NCI-H1092 treated with DMSO at 0.1 percent for 48 hours (cell line): ENCODE measurements at places on chromosomes 5 and 9.

- no peak for DNase-seq
Observed at GRCh38 chr9:13264788-13265187, 14.7 kb downstream of the MPDZ start.

GRCh38 chr5:170283296-170283695 lies 14.3 kb downstream of the LCP2 start:
- no peak for DNase-seq

DNA sequence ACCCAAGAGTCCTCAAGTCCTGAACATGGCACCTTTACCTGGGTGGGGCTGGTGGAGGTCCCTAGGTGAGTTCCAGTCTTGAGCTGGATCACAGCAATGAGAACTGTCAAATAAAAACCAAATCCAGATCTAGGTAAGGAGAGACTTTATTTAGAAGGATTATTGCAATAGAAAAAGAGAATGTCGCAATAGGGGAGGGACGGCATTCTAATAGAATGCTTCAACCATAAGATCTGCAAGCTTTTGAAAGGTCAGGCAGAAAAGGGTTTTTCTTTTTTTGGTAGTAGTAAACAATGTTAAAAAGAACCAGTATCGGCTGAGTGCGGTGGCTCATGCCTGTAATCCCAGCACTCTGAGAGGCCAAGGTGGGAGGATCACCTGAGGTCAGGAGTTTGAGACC lies 5.2 kb upstream of the GCNT1 start:
- no peak for DNase-seq

DNA sequence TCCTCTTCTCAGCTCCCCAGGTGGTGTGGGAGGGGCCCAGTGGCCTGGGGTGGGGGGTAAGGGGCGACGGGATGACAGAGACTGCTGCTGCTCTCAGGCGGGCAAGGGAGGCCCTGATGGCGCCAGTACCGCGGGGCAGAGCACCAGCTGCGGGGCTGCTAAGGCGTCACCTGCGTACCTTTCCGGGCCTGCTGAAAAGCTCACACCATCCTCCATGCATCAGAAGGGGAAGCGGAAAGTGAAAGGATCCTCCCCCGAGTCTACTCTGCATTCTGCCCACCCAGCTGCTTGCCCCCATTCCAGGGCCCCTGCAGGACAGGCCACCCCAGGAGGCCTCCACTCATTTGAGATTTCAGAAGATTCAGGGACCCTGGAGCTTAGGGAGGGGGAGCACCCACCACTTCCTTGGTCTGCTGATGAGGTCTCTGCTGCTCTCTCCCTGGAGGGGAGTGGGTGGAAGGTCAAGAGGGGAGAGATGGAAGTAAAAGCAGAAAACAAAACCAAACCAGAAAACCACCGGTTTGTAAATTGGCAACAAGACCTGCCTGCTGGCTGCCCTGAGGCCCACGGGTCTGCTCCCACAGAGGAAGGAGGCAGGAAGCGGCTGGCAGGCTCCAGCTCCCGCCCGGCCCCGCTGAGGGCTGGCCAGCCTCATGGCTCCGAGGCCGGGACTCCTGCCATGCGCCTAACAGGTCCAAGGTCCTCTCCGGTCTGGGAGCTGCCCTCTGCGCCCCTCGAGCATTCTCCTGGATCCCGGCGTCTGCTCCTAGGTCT lies 33.6 kb downstream of the PRRT1B start:
- no peak for DNase-seq

GRCh38 chr5:40071870-40072269 lies 607.8 kb upstream of the PTGER4 start:
- no peak for DNase-seq

- DNase-seq: no peak
Observed at GRCh38 chr5:21644032-21644431, 1209.1 kb downstream of the CDH12 start.

DNA sequence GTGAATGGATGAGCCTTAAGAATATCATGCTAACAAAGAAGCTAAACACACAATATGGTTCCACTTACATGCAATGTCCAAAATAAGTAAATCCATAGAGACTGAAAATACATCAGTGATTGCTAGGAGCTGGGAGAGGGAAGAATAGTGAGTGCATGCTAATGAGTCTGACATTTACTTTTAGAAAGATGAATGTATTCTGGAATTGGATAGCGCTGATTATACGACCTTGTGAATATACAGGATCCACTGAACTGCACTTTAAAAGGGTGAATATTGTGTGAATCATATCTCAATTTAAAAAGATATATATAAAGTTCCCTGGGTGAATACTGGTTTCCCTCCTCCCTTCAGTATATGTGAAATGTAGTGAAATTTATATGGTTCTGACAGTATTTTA lies 46.2 kb downstream of the LOX start:
- no peak for DNase-seq

GRCh38 chr5:172686111-172686510 lies 45.0 kb downstream of the NEURL1B start:
- no peak for DNase-seq

DNA sequence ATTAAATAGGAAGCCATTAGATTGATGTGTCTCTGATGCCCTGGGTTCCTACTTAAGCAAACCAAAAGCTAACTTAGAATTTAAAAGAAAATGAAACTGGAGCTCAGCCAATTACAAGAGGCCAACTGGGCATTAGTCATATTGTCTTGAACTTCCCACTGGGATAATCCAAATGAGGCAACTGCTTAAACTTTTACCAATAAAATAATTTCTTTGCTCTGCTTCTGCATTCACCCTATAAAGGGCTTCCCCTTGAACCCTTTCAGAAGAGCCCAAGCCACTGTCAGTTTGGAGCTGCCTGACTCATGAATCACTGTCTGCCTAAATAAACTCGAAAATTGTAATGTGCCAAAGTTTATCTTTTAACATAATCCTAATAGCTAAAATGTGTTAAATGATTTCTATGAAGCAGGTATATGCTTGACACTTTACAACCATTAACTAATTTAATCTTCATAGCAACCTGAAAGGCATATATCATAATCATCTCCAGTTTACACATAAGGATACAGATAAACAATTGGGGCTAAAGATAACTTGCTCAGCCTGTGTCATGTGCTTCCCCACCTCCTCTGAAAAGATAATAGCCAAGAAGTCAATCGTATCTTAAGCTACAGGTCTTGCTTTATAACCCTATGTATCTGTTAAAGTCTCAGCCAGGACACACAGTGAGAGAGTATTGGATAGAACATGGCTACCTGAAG lies 11.5 kb downstream of the GPR150 start:
- DNase-seq: no peak

DNA sequence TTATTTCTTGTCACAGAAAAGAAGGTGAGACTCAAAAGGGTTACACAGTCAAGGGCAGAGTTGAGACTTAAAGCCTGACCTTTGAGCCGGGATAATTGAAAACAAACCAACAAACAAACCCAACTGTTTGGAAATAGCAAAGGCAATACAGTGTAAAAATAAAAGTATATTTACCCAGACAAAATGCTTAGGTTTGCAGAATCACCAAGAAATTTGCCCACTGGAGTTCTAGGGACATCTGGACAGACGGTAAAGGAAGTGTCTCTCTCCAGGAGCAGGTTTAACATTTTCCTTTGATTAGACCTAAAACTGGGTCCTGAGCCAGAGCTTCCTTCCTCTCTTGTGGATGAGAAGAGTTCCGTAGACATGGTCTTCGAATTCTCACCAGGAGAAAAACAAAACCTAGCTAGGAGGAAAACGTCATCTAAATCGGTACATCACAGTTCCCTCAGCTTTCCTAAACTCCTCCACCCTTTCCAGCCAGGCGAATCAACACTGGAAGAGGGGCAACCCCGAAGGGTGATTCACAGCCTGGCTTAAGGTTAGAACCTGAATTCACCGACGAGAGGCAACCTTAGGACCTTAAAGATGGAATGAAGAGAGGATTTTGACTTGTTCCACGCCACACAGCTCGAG lies 673 bp downstream of the CDC25C start:
- no peak for DNase-seq
